CD4-positive, alpha-beta memory T cell (primary cell): ENCODE measurements at places on chromosomes 7 and 10. TPM values are rescaled to one million over a fixed set of nuclear protein-coding genes. Genes with fewer than 3 reads are reported as not detected.
A peak's percentile ranks its signal among the peaks of the same experiment; 100 is the strongest.

Gene GJD4
- not detected for total RNA-seq

Gene HOXA4
- 0.19 TPM for total RNA-seq

Gene ASB10
- total RNA-seq: not detected

Gene CHAT
- not detected for total RNA-seq

Gene PLXNA4
- 0.22 TPM for total RNA-seq

Gene OR2A7
- total RNA-seq: 4.0 TPM

Gene GRM8
- not detected for total RNA-seq

Gene OR9A2
- total RNA-seq: not detected

Gene PKD2L1
- not detected for total RNA-seq

Gene GIMAP5
- 297 TPM for total RNA-seq

Gene ASAH2
- 2.6 TPM for total RNA-seq

Gene GRB10
- 7.4 TPM for total RNA-seq

Gene GTF2IRD2
- 35.9 TPM for total RNA-seq

Gene TOMM7
- 686 TPM for total RNA-seq

Gene STEAP1
- total RNA-seq: not detected

- no peaks in the 10 kb centered on the region for H3K27me3 ChIP-seq
- no peak overlapping the region for H3K27ac ChIP-seq
- no peaks in the 10 kb centered on the region for H3K36me3 ChIP-seq
- no peak overlapping the region for H3K4me3 ChIP-seq
- no peak for DNase-seq
- H3K4me1 ChIP-seq: no peaks in the 10 kb centered on the region
Observed at GRCh38 chr10:17051851-17052250, 77.8 kb downstream of the CUBN start.

DNA sequence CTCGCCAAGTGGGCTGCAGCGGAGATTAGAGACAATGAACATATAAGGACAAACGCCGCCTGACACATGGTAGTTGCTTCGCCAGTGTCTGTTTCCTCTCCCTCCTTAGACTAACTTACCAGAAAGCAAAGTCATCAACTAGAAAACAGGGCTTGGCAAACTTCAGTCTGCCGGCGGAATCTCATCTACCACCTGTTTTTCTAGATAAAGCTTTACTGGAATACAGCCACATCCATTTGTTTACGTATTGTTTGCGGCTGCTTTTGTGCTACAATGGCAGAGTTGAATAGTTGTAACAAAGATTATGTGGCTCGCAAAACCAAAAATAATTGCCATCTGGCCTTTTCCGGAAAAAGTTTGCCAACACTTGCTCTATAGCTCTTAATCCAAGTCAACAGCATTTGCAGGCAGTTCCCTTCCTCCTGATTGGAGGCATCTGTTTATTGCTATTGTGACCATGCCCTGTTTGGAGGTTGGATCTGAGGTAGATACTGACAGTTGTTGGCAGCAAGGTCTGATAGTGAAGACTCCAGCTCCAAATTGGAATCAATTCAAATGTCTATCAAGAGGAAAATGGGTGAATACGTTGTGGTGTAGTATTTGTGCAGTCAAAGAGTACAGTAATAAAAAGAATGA, 260.6 kb downstream of the POU6F2 start:
- no peaks in the 10 kb centered on the region for H3K4me1 ChIP-seq
- H3K36me3 ChIP-seq: no peaks in the 10 kb centered on the region
- no peak overlapping the region for H3K27ac ChIP-seq
- no peak overlapping the region for H3K4me3 ChIP-seq

DNA sequence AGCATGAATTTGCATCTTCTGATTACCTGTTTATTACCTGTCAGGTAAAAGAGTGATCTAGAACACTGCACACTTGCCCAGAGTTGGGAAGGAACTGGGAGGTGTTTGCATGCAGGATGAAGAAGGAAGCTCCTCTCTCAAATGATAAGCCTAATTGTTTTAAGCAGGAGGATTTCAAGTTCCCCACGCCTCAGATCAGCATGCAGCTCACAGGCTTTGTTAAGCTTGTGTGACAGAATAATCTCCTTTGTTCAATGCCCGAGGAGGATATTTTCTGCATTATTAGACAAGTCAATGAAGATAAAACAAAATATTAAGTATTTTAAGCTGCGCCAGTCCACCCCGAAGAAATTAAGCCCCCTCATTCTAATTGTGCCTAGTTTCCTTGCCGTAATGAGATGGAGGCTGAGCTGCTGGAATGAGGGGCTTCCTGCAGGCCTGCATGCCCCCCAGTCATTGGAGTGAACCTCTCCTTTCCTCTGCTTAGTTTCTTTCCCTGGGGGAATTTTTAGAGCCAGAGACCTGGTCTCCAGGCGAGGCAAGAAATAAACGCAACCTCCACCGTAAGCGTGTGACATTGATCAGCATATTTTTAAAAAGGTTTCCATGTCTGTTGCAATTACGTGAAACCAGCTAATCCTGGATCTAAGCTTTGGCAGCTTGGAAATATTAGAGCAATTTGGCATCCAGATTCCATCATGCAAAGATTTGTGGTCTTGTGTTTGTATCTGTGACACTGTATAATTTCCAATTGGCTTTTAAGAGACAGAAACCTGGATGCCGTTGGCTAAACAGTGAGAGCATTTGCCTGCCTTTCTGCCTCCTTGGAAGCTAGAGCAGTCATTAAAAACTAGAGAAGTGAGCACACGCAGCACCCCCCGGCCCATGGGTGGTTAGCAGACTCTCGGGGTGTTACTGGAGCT, 376.0 kb downstream of the GALNT17 start:
- H3K36me3 ChIP-seq: no peaks in the 10 kb centered on the region
- no peaks in the 10 kb centered on the region for H3K4me1 ChIP-seq
- DNase-seq: no peak
- H3K27ac ChIP-seq: no peak overlapping the region

- H3K27ac ChIP-seq: no peak overlapping the region
- no peaks in the 10 kb centered on the region for H3K4me1 ChIP-seq
- H3K4me3 ChIP-seq: no peak overlapping the region
- no peaks in the 10 kb centered on the region for H3K36me3 ChIP-seq
Observed at GRCh38 chr10:95513941-95514392, 47.2 kb downstream of the SORBS1 start.

- no peak overlapping the region for H3K4me3 ChIP-seq
- H3K27me3 ChIP-seq: no peaks in the 10 kb centered on the region
- H3K36me3 ChIP-seq: no peaks in the 10 kb centered on the region
- H3K4me1 ChIP-seq: no peaks in the 10 kb centered on the region
- H3K27ac ChIP-seq: no peak overlapping the region
- no peak for DNase-seq
Observed at GRCh38 chr10:32167450-32167849, 111.2 kb upstream of the KIF5B start.

- H3K27me3 ChIP-seq: no peaks in the 10 kb centered on the region
- no peak overlapping the region for H3K4me3 ChIP-seq
- no peaks in the 10 kb centered on the region for H3K4me1 ChIP-seq
Observed at GRCh38 chr10:120318862-120319261, 138.2 kb upstream of the PLPP4 start.

GRCh38 chr10:34538281-34538829, 276.7 kb downstream of the PARD3 start:
- no peak overlapping the region for H3K4me3 ChIP-seq
- no peaks in the 10 kb centered on the region for H3K36me3 ChIP-seq
- no peaks in the 10 kb centered on the region for H3K27me3 ChIP-seq
- no peak overlapping the region for H3K27ac ChIP-seq

- H3K4me1 ChIP-seq: peaks cover 95% of the 10 kb centered on the region
- peak overlapping the region; percentile 28 for H3K4me3 ChIP-seq
- DNase-seq: peak; percentile 77
- no peaks in the 10 kb centered on the region for H3K36me3 ChIP-seq
- H3K27me3 ChIP-seq: no peaks in the 10 kb centered on the region
Observed at GRCh38 chr10:103911021-103911459, 6.9 kb downstream of the STN1 start.

DNA sequence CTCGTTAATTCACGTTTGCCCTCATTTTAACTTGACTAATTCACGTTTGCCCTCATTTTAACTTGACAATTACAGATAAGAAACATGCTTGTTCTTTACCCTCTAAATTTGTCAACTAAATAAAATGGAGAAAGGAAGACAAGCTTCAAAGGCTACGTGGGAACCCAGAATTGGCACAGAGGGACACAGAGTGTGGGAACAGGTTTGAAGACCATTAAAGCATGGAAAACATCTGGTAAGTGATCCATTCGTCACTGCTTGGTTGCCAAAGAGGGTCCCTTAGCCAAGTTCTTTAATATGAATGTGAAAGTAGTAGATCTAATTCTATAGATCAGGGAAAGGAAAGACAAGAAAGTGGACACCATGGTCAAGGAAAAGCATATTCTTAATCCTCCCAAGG, 57.2 kb downstream of the ITIH5 start:
- H3K4me1 ChIP-seq: no peaks in the 10 kb centered on the region
- no peak overlapping the region for H3K4me3 ChIP-seq
- H3K27me3 ChIP-seq: no peaks in the 10 kb centered on the region
- DNase-seq: no peak

DNA sequence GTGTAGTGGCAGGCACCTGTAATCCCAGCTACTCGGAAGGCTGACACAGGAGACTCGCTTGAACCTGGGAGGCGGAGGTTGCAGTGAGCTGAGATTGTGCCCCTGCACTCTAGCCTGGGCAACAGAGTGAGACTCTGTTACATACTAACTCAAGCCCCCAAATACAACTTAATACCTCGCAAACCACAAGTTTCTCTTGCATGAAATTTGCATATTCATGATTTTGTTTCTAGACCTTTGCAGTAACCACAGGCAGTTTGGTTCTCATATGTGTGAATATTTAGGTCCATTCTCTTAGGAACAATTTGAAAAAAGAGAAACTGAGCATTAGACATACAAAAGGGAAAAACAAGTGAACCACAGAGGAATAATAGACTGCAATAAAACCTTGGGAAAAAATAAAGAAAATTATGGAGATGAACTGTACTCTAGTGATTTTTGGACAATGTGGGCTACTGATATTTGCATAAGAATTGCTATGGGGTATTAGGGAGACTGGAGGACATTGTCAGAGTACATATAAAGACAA, 77.0 kb downstream of the ZNF277 start:
- peaks cover 9% of the 10 kb centered on the region for H3K4me1 ChIP-seq
- no peak overlapping the region for H3K27ac ChIP-seq
- no peaks in the 10 kb centered on the region for H3K36me3 ChIP-seq
- DNase-seq: no peak

DNA sequence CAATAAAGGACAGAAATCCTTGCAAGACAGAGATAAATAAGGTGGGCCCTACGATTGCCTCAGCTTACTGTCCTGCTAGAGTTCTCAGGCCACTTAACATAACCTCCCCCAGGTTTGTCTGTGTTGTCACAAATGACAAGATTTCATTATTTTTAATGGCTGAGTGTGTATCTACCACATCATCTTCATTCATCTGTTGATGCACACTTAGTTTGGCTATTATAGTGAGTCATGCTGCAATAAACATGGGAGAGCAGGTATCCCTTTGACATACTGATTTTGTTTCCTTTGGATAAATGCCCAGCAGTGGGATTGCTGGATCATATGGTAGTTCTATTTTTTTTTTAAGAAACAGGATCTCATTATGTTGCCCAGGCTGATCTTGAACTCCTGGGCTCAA, 60.6 kb downstream of the PRTFDC1 start:
- H3K36me3 ChIP-seq: no peaks in the 10 kb centered on the region
- peaks cover 69% of the 10 kb centered on the region for H3K4me1 ChIP-seq
- H3K4me3 ChIP-seq: no peak overlapping the region
- no peak for DNase-seq

- H3K27me3 ChIP-seq: no peaks in the 10 kb centered on the region
- no peak for DNase-seq
- no peak overlapping the region for H3K27ac ChIP-seq
- H3K36me3 ChIP-seq: no peaks in the 10 kb centered on the region
- no peak overlapping the region for H3K4me3 ChIP-seq
Observed at GRCh38 chr7:132181371-132181770, 394.9 kb downstream of the PLXNA4 start.

DNA sequence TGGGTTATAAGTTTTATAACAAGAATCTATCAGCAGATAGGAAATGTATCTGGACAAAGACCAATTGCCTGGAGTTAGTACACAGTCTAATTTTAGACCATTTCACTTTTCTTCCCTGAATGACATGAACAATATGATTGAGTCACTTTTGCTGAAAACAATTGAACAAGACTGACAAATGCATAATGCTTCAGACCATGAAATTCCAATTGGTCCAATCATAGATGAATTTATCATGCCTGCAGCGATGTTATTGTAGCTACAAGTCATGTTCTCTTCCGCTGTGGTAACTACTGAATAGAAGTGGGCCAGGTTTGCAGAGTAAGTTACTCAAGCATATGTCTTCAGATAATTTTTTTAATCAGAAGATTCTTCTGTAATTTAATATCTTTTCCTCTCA, 73.4 kb downstream of the VSTM2A start:
- H3K4me3 ChIP-seq: no peak overlapping the region
- no peak overlapping the region for H3K27ac ChIP-seq
- no peak for DNase-seq
- no peaks in the 10 kb centered on the region for H3K27me3 ChIP-seq

DNA sequence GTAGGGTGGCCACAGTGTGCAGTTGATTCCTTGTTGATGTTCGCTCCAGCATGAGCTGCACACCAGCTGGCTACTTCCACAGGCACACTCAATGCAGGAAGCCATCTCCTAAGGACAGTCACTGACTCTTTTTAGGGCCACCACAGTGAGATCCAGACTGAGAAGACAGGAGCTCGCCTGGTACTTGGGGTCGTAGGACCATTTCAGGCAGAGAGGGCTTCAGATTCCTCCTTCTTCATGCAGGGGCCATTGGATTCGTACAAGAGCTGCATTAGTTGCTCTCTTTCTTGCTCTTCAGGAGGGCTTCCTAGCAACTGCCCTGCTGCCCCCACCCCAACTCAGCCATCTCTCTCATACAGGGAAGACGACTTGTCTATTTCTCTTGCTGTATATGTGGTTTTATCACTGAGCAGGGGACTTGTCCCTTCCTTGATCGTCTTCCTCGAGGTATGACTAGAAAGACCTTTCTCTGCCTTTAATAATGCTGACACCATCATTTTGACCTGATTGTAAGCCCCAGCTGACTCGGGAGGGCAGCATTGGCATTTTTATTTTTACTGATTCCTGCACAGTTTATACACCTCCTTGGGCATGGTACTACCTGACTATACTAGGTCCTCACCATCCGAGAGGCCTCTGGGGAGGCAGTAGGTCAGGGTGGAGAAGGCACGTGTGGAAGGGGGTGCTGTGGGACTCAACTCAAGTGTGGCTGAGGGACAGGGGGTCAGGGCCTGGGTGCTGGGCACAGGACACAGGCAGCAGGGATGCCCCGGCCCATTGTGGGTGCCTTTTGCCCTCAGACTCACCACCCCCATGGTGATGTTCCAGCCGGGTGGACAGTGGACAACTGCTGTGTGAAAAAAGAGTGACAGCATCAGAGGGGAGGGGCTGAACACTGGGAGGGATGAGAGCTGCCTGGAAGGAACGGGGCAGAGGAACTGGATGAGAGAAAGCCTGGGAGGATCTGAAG, 136.7 kb upstream of the ZNF746 start:
- H3K4me1 ChIP-seq: no peaks in the 10 kb centered on the region
- no peaks in the 10 kb centered on the region for H3K27me3 ChIP-seq
- H3K4me3 ChIP-seq: no peak overlapping the region
- H3K36me3 ChIP-seq: no peaks in the 10 kb centered on the region
- no peak for DNase-seq

GRCh38 chr7:142567201-142568075, 181.8 kb upstream of the PRSS1 start:
- H3K27ac ChIP-seq: no peak overlapping the region
- H3K4me3 ChIP-seq: no peak overlapping the region
- no peak for DNase-seq
- H3K27me3 ChIP-seq: no peaks in the 10 kb centered on the region

GRCh38 chr7:29457141-29457561, 106.5 kb upstream of the PRR15 start:
- H3K4me3 ChIP-seq: no peak overlapping the region
- H3K27me3 ChIP-seq: no peaks in the 10 kb centered on the region
- no peak for DNase-seq

GRCh38 chr7:121195874-121196273, 132.9 kb upstream of the WNT16 start:
- no peak overlapping the region for H3K27ac ChIP-seq
- H3K4me1 ChIP-seq: no peaks in the 10 kb centered on the region
- no peaks in the 10 kb centered on the region for H3K36me3 ChIP-seq
- DNase-seq: no peak
